GM12892 (cell line): ENCODE measurements at places on chromosomes 6 and 20.

DNA sequence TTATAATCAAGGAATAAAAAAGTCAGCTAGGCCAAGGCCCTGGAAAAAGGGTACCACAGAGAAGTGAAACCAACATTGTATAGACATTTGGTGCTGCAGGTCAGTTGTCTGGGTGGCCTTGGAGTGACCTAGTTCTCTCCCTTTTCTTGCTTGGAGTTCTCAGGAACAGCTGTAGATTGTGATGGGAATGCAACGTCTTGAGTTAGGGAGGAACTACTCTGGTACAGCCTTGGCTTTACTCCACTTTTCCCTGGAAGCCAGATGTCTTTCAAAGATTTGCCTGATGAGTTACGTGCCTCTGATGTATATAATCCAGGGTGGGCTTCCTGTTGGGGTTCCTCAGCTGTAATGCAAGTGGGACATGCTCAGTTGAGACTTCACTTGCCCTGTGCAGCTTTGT, 694.7 kb downstream of the HTR1B start:
- no peak for DNase-seq

GRCh38 chr6:49462071-49462470, 982 bp downstream of the MMUT start:
- no peak for DNase-seq

DNA sequence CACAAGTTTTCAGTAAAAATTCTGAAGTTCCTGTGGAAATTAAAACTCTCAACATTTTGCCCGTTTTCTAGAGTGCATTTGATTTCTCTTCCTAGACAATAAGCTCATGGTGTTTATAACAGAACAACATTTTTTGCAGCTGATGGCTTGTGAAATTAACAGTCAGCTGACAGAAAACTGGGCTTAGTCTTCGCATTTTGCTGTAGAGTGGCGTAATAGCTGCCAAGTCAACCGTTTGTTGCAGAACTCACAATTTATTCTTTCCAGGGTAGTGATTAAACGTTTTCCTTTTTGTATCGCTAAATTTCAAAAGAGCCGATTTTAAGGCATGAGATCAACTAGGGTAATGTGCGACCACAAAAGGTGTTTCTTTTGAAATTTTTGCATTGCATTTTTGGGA, 1.4 kb downstream of the SPO11 start:
- no peak for DNase-seq

- DNase-seq, result no peak
These were observed 94.3 kb upstream of the NOX3 start for GRCh38 chr6:155549928-155550327.

- DNase-seq, result no peak
These were observed 347.5 kb upstream of the CITED2 start for GRCh38 chr6:139721954-139722353.

- DNase-seq, result no peak
These were observed 46.7 kb downstream of the GJA1 start for GRCh38 chr6:121482004-121482693.

DNA sequence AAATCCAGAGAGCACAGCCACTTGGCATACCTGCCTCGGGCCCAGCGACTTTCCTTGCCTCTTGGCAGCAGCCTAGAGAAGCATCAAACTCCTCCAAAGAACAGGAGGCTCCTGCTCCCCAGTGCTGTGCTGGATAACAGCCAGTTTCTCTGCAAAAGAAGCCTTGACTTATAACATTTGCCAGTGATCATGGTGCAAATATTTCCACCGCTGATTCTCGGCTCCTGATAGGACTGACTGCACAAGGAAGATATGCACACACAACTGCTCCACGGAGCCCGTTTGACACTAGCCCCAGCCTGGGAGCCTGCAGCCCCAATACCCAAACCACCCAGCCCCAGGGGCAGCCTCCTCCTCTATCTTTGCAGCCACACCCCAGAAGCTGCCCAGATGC, 17.5 kb downstream of the ACSS1 start:
- DNase-seq, result no peak

- DNase-seq, result no peak
These were observed 102.6 kb upstream of the HDGFL1 start for GRCh38 chr6:22466665-22467245.

GRCh38 chr6:111499269-111499793, 16.3 kb upstream of the REV3L start:
- DNase-seq, result no peak

GRCh38 chr20:60903325-60903971, 348.6 kb upstream of the CDH4 start:
- DNase-seq, result no peak

DNA sequence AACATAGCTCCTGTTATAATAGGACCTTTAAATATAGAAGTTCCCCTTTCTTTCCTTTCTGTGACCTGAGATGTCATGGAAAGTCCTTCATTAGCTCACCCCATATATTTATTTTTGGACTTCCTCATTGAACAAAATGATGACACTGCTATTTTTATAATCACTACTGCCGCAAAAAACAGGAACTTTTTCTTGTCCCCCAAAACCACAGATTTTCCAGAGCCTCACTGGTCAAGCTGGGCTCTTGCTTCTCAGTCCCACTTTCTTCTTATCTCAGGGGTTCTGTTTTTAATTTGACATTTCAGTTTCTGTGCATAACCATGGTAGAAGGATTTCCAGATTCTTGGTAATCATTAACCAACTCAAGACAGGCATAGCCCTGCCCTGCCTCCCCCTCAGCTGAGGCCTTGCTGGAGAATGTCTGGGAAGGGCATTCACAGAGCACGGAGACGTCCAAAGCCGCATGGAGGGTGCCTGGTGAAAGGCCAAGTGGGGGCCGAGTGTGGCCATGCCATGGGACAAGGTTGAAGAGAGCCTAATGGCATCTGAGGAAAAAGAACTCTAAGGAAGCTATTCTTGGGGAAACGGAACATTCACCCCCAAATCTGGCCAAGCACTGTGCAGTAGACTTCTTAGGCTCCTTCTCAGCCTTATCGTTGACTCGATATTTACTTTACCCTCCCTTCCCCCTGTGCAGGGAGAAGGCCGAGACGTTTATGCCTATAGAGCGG, 73.7 kb downstream of the EDN1 start:
- DNase-seq, result no peak

- DNase-seq, result no peak
These were observed 610 bp downstream of the ZNF217 start for GRCh38 chr20:53592992-53593465.

DNA sequence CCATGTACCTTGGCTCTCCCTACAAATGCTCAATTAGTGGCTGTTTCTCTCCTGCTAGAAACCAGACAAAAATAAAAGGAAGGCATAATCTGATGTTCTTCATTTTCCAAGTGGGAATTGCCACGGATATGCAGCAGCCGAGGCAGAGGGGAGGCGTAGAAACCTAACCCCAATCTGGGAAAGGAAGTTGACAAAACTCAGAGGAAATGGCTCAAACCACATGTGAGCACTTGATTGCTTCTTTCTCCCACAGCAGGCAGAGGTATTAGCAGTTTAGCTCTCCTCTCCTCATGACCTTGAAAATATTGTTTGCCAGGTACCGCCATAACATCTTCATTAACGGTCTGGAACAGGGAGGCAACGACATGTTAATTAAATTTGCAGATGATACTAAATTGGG, 3.8 kb upstream of the MLN start:
- DNase-seq, result no peak

DNA sequence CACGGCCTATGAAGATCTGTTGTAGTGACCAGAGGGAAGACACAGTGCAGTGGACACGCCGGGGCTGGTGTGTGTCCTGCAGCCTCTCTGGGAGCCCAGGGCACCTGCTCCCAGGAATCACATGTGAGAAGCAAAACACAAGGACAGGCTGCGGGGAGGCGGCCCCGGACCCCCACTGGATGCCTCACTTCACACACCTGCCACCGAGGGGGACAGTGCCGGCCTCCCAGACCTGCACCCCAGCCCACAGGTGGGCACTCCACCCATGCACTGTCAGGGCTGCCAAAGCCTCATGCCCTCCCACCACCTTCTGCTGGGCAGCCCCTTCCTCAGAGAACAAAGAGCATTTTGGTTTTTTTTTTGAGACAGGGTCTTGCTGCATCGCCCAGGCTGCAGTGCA, 27.4 kb downstream of the FRMD1 start:
- DNase-seq, result no peak

- no peak for DNase-seq
These were observed 158.3 kb downstream of the ZFP64 start for GRCh38 chr20:52033313-52033712.

DNA sequence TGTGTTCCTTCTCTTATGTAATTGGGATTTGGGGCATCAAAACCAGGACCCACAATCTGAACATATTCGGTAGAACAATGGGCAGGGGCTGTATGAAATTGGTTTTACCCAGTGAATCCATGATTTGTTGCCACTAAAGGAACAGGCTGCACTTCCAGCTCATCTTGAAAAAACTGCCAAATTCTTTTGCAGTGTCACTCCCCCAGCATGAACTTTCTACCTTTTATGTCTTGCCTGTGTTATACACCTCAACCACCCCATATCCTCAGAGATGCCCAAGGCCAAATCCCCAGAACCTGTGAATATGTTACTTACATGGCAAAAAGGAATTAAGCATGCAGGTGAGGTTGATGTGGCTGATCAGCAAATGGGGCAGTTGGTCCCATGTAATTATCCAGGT, 280.2 kb upstream of the ECI2 start:
- no peak for DNase-seq

- DNase-seq, result no peak
These were observed 86.5 kb upstream of the BTN3A2 start for GRCh38 chr6:26278536-26278935.

DNA sequence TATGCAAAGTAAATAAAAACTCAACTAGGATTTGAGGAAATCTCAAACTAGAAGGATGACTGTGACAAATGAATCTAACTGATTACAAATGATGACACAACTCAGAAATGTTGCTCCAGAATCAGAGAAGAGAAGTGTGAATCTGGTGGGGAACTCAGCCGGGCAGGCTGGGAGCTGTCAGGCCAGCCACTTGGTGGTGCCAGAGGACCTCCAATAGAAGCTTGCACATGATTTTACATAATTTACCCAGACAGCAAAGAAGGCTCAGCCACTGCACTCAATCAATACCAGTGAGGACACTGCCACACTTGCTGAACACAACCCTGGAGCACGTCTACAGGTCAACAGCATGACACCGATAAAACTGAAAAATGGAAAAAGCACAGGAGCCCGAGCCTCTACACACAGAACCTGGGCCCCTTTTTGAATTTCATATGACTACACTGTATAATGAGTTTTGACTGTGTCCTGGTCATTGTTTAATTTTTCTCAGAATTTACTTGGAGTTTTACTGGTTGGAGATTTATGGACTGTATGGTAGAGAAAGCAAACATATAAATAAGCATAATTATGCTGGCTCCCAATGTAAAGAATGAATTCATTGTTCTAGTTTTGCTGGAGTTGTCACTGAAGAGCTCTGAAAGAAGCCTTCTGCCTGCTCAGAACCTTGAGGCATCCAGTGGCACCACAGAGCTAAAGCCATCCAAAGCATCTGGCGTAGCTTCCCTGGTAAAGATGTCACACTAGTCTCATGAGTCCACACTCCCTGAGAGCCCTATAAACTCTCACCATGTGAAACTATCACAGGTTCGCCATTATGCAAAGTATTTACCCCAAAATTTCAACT, 296.5 kb downstream of the THBS2 start:
- no peak for DNase-seq

DNA sequence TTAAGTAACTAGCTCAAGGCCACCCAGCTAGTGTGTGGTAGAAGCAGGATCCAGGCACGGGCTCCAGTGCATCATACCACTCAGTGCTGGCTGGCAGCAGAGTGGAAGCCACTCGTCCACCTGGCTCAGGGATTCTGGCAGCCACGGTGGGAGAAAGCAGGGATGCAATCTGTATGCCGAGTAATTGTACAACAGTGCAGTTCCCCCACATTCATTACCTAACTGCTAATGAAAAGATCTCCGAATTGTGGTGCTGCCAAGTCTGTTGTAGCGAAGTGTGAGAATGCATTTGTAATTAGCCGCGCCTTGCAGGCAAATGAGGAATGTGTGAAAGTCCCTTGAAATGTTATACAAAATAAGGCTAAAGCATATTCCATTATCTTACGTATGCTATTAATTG, 29.0 kb downstream of the KCNG1 start:
- no peak for DNase-seq

- no peak for DNase-seq
These were observed 106.4 kb upstream of the CARMIL1 start for GRCh38 chr6:25172819-25173218.

GRCh38 chr20:9912858-9913434, 74.1 kb upstream of the PAK5 start:
- no peak for DNase-seq

DNA sequence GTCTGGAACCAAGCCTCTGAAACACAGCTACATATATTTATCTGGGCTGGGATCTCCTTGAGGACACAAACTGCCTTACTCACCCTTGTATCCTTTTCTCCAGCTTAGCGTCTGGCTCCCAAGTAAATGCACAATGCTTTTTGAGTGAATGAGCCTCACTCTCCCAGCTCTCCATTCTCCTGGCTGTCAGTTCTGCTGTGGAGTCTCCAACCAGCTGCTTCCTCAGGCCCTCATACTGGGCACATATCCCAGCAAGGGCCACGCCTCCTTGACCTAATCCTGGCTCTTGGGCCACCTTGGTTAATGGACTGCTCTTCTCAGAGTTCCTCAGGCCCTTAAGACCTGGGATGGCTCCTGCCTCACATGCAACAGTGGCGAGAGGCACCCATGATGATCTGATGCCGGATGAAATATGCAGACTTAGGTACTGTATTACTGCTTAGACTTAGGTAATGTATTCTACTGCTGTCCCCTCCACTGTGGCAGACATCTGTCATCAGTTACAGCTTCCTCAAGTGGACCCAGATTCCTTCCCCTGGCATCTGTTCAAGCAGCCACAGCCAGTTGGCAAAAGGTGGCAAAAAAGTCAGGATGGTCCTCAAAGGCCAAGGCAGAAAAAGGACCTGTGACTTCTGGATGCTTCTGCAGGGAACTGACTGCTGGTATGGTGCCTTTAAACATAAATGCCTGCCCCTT, 16.5 kb downstream of the SNHG17 start:
- DNase-seq, result no peak

GRCh38 chr6:84193114-84193708, 34.2 kb downstream of the CEP162 start:
- no peak for DNase-seq

- DNase-seq, result no peak
These were observed 32.9 kb downstream of the PREX1 start for GRCh38 chr20:48794816-48795457.

- no peak for DNase-seq
These were observed 47.9 kb downstream of the COL11A2 start for GRCh38 chr6:33144373-33144772.

- no peak for DNase-seq
These were observed 129.3 kb downstream of the KLHL32 start for GRCh38 chr6:97053643-97054411.

DNA sequence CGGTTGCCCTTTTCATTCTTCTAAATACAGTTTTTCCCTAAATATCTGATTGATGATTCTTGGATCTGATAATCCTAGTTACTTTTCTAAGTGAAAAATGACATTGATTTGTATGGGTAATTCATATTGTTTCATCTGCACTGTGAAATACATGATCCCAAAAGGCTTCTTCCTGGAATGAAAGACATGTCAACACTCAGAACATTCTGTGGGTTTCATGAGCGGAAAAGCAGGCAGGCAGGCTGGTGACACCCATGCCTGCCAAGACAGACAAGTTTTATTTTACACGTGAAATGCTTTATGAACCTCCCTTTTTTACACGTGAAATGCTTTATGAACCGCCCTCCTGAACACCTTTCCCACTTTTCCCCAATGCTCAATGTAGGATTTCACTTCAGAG, 105.0 kb downstream of the PRKN start:
- no peak for DNase-seq
